ENCODE measurements at places on chromosomes 5 and 9. TPM values are rescaled to one million over a fixed set of nuclear protein-coding genes. Genes with fewer than 3 reads are reported as not detected.

DNA sequence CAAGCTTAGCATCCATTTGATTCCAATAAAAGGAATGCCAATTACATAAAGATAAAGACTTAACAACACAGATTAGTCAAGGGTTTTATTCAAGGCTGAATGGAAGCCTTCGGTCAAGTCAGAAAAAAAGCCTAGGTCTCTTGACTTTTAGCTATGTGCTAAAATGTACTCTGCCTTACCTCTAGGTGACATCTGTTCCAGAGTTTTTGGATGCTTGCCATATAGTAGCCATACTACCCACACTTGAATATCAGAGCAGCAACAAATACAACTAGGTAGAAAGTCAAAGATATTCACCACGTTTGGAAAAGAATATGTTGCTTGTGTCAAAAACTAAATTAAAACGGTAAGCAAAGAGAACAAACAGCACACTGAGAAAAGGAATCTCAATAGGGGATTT is 484.7 kb downstream of the ELAVL2 start:
- DNase-seq: no peak

DNA sequence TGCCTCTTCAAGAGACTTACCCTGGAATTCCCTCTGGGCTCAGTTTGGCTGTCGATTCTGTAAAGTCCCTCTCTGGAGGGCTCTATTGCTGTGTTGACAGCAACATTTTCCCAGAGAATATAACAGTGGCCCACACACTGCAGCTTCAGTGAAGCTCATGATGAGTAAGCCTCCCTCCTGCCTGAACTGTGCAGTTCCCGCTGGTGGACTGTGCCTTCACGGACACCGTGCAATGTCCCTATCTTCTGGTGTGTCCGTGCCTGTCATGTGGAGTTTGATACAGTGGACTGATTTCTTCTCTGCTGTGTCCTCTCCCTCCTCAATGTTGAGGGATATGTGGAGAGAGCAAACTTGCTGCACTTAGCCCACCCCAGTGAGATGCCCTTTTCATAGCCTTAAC is 109.0 kb downstream of the NTRK2 start:
- no peak for DNase-seq

- no peak for DNase-seq
Observed at GRCh38 chr9:33908749-33909148, 91.8 kb downstream of the UBE2R2 start.

- DNase-seq: no peak
Observed at GRCh38 chr9:105047742-105048041, 119.7 kb upstream of the ABCA1 start.

GRCh38 chr5:134106991-134107701 is 7.3 kb upstream of the TCF7 start:
- no peak for DNase-seq

DNA sequence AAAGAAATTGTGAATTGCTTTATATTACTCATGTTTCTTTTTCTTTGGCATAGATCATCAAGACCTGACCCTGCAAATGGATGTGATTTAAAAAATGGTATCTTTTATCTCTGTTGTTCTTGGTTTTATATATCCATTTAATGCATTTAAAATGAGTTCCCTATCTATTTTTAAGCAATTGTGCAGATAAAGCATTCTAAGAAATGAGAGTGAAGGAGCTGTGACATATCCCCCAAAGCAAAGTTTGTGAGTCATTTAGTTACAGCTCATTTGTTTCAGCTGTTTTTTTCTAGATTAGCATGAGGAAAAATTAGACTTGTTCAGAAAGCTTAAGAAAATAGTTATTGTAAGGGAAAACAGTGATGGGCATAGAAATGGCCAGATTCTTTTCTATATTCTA is 7.6 kb upstream of the ELOVL7 start:
- no peak for DNase-seq

- no peak for DNase-seq
Observed at GRCh38 chr5:126680191-126680817, 79.6 kb downstream of the PHAX start.

GRCh38 chr9:138021251-138022056 is 143.9 kb downstream of the CACNA1B start:
- no peak for DNase-seq

DNA sequence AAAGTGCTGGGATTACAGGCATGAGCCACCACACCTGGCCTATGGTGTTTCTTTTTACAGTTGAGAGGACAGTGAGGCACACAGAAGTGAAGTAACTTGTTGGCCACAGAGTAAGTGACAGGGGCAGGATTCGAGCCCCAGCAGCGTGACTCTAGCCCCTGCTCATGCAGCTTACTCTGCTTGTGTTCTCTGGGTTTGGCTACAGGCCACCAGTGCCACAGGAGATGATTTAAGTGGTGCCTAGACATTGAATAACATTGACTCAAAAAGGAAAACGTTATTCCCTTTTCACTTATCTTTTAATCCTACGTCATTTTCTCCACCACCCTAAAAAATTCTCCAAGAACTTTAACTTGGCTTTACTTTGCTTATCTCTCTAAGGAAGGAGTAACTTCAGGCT is 61.4 kb downstream of the SNX24 start:
- DNase-seq: no peak

Gene SAXO1
- total RNA-seq: 0.03 TPM

Gene STPG3
- 0.58 TPM for total RNA-seq

Gene ZMYND19
- total RNA-seq: 11.6 TPM

Gene AGXT2
- not detected for total RNA-seq

Gene INSL6
- total RNA-seq: not detected

Gene TSSK1B
- total RNA-seq: not detected

Gene GCNT4
- total RNA-seq: 0.27 TPM

Gene SPATA6L
- 0.96 TPM for total RNA-seq

Data from left ventricle myocardium inferior (tissue), 1 donor.